Glutamatergic neuron (in vitro differentiated cells): ENCODE measurements at places on chromosomes 16 and 17. TPM values are rescaled to one million over a fixed set of nuclear protein-coding genes. Genes with fewer than 3 reads are reported as not detected.

DNA sequence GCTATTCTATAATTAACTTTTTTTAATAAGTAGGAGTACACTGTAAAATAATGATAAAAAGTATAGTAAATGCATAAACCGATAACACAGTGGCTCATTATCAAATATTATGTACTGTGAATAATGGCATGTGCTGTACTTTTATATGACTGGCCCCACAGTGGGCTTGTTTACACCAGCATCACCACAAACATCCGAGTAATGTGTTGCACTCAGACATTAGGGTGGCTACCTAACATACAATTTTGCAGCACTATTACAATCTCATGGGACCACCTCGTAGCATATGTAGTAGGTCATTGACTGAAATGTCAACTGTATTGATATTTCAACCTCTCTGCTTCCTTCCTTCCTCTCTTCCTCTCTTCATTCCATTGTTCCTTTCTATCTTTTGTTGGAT lies 51.7 kb downstream of the TBX4 start:
- H3K4me3 ChIP-seq = no peak overlapping the region
- H3K27ac ChIP-seq = no peak overlapping the region
- DNase-seq = no peak
- H3K4me1 ChIP-seq = peaks cover 3% of the 10 kb centered on the region
- H3K27me3 ChIP-seq = no peaks in the 10 kb centered on the region

GRCh38 chr16:74862743-74863244 lies 88.2 kb upstream of the FA2H start:
- no peak overlapping the region for H3K27ac ChIP-seq
- peaks cover 5% of the 10 kb centered on the region for H3K36me3 ChIP-seq
- no peak for DNase-seq

The OR2C1 gene
- total RNA-seq = not detected

The TBC1D3K gene
- not detected for total RNA-seq

DNA sequence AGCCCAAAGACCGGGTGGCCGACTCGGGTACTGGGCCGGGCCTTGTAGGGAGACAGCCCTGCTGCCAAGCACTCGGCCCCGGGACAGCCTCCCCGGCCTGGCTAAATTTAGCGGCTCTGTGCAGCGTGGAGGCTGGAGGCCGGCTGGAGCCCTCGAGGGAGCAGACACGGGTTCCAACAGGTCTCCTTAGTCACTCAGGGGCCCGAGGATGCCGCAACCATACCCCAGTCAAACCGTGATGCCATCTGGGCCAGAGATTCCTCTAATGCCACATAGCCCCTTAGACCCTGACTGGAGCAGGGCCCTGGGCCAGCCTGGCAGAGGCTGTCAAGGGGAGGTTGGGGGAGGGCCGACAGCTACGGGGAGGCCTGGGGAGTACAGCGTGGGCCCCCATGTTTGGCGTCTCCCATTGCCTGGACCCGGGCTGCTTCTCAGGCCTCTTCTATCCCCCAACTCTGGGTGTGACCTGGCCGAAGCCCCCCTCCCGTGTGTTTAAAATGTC lies 2.9 kb upstream of the P2RX1 start:
- H3K27me3 ChIP-seq = peaks cover 5% of the 10 kb centered on the region
- DNase-seq = no peak
- H3K27ac ChIP-seq = no peak overlapping the region
- no peak overlapping the region for H3K4me3 ChIP-seq
- no peaks in the 10 kb centered on the region for H3K36me3 ChIP-seq

The GPR179 gene
- total RNA-seq = 0.07 TPM

DNA sequence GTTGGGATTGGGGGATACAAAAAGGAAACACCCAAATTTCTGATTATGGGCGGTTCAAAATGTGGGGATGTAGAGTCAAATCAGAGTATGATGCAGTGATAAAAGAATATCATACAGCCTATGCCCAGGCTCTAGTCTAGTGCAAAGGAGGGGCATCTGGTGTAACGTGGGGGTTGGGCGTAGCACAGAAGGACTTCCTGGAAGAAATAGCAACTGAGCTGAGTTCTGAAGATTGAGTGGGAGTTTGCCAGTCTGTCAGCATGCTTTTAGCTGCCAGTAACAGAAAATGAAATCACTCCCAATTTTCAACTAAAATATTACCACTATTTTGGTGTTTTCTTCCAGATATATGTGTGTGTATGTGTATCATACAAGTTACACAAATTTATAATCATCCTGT lies 196.9 kb downstream of the SPECC1 start:
- peaks cover 3% of the 10 kb centered on the region for H3K4me1 ChIP-seq
- no peak overlapping the region for H3K27ac ChIP-seq
- no peak for DNase-seq
- no peaks in the 10 kb centered on the region for H3K36me3 ChIP-seq

DNA sequence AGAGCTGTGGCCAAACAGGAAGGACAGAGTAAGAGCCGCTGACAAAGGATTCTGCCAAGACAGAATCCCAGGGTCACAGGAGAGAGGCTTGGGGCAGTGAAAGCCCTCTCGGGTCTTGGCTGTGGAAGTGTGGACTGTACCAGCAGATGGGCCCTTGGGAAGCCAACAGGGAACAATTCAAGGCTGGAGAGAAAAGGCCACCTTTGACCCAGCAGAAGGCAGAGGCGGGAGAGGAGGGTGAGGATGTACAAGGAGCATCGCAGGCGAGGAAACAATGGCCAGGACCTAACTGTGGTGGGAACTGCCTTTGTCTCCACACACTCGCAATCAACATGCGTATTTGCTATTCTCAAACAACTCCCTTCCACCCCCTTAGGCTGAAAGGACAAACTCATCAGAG lies 15.7 kb downstream of the CARHSP1 start:
- no peak overlapping the region for H3K4me3 ChIP-seq
- peak overlapping the region; percentile 36 for H3K27ac ChIP-seq
- peaks cover 7% of the 10 kb centered on the region for H3K27me3 ChIP-seq
- H3K4me1 ChIP-seq = peaks cover 37% of the 10 kb centered on the region
- H3K36me3 ChIP-seq = no peaks in the 10 kb centered on the region

DNA sequence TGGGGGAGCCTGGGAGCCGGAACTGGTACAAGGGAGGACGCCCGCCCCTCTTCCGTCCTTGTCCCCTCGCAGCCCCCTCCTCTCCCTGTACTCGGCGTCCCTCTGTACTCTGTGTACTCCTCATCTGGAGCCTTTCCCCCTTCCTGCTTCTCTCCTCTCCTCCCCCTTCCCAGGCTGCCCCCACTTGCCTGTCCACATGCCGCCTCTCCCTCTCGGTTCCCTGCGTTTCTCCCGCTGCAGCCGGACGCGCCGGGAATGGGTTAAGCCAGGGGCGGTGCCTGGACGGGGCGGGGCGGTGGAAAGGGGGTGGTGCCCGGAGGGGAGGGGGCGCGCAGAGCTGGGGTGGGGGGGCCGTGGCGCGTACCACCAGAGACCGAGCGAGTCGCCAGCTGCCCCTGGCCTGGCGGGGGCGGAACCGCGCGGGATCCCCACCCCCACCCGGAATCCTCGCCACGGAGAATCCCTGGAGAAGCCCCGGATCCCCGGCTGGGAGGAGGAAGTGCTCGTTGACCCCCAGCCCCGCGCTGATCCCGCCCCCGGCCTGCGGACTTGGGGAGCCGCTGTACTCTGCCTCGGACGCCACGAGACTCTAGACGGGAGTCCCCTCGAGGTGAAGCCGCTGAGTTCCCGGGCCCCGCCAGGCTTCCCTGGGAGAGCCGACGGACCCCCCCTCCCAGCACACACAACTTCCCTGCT lies 22.6 kb downstream of the GJD3 start:
- peaks cover 19% of the 10 kb centered on the region for H3K27me3 ChIP-seq
- peak; percentile 81 for DNase-seq
- H3K27ac ChIP-seq = no peak overlapping the region
- H3K36me3 ChIP-seq = peaks cover 5% of the 10 kb centered on the region
- peak overlapping the region; percentile 96 for H3K4me3 ChIP-seq

DNA sequence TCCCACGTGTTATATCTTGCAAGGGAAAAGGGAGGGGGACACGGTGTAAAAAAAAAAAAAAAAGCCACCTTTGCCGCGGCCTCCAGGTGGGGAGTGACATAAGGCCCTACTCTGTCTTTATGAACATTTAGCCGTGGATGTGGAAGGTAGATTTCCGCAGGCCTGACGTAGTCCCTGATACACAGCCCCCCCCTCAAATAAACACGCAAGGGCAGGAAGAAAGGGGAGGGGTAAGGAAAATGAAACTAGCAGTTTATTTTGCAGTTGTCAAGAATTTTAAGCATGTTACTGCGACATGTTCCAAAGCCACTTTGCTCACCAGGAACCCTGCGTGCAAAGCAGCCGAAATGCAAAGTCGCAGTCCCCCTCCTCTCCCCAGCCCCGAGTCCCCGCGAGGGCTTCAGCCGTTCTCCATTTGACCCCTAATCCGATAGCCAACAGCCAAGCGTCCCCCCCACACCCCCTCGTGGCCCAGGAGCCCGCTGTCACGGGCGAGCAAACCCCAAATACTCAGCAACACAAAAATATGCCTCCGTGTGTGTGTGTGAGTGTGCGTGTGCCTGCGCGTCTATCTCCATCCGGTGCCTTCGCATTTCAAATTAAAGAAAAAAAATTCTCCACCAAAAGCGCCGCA lies 1.2 kb downstream of the CBX4 start:
- H3K27ac ChIP-seq = peak overlapping the region; percentile 76
- peaks cover 9% of the 10 kb centered on the region for H3K4me1 ChIP-seq
- H3K27me3 ChIP-seq = peaks cover 18% of the 10 kb centered on the region
- no peaks in the 10 kb centered on the region for H3K36me3 ChIP-seq
- DNase-seq = no peak

The SLC5A10 gene
- not detected for total RNA-seq

GRCh38 chr16:67180166-67180565 lies 3.6 kb downstream of the MATCAP1 start:
- peaks cover 11% of the 10 kb centered on the region for H3K4me1 ChIP-seq
- H3K36me3 ChIP-seq = peaks cover 5% of the 10 kb centered on the region
- H3K27me3 ChIP-seq = peaks cover 14% of the 10 kb centered on the region
- DNase-seq = no peak

GRCh38 chr17:34413443-34414119 lies 50.5 kb upstream of the CCL1 start:
- DNase-seq = no peak
- peak overlapping the region; percentile 4 for H3K27ac ChIP-seq
- peaks cover 9% of the 10 kb centered on the region for H3K4me1 ChIP-seq
- H3K36me3 ChIP-seq = no peaks in the 10 kb centered on the region
- no peak overlapping the region for H3K4me3 ChIP-seq

GRCh38 chr16:30186782-30187555 lies 3.6 kb downstream of the CORO1A start:
- H3K4me1 ChIP-seq = no peaks in the 10 kb centered on the region
- no peak overlapping the region for H3K27ac ChIP-seq
- DNase-seq = peak; percentile 81
- no peak overlapping the region for H3K4me3 ChIP-seq

DNA sequence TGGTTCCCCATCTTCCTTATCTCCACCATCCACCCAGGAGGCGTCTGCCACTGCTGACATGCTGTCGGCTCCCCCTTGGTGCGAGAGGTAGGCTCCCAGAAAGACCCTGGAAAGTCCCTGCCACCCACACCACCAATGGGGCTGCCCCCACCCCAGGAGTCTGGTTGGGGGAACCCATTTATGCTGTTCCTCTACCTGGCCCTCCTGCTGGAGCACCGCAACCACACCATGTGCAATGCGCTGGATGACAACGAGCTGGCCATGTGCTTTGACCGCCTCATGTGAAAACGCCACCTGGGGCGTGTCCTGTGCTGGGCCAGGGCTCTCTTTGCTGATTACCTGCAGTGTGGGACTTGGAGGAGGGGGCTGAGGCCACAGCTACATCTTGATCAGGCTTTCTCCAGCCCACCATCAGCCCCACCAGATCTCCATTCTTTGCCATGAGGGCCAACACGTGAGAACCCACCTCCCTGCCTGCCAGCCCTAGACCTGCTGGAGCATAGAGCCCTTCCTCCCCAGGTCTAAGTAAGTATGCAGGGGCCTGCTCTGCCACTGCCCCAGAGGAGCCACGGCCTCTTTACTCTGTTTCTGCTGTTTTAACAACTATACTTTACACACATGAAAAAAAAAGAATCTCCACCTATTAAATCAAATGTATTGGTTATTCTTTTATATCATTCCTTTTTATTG lies 7.9 kb upstream of the ALDH3A1 start:
- no peak for DNase-seq
- no peaks in the 10 kb centered on the region for H3K4me1 ChIP-seq
- H3K4me3 ChIP-seq = no peak overlapping the region
- peaks cover 3% of the 10 kb centered on the region for H3K36me3 ChIP-seq
- peaks cover 16% of the 10 kb centered on the region for H3K27me3 ChIP-seq

The FBXO39 gene
- total RNA-seq = not detected

The KRTAP4-5 gene
- not detected for total RNA-seq

DNA sequence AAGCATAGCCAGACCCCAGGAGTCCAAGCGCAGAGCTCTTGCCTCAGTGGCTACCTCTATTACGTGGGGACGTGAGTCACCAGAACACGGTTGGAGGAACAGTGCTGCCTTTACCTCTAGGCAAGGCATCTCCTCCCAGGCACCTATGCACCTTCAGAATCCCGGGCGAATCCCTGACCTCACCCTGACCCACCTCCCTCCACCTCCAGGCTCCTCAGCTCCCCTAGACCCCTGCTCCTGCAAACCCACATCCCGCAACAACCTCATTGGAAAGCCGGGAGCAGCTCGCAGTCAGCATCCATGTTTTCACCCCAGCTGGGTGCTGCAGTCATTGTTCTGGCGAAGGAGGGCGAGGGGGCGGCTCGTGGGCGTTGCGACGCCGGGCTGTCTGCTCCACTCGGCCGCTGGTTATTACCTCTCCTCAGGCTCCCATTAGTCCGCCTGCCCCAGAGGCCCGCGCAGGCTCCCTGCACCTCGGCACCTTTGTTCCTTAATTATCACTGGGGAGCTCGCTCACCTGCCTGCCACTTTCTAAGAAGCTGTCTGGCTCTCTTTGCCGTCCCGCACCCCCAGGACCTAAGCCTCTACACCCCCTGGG lies 24.6 kb upstream of the DLX4 start:
- H3K36me3 ChIP-seq = peaks cover 4% of the 10 kb centered on the region
- H3K4me1 ChIP-seq = no peaks in the 10 kb centered on the region
- peaks cover 5% of the 10 kb centered on the region for H3K27me3 ChIP-seq
- no peak overlapping the region for H3K27ac ChIP-seq
- no peak for DNase-seq

The PRAC2 gene
- not detected for total RNA-seq

DNA sequence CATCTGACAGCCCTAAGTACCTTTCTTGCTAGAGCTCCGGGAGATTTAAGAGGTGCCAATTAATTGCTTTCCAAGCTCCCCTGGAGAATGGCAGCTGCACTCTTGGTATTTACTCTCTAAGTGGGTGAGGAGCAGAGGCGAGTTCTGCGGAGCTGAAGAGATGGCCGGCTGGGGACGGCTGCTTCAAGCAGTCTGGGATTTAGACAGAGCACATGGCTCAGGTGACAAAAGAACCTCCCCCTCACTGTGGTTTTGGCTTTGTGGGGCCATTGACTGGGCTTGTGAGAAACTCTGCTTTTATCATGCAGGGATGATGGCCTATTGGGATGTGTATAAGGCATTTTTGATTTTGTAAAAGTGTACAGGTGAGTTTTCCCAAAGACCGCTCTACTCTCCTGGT lies 239.3 kb upstream of the EEF2KMT start:
- peaks cover 4% of the 10 kb centered on the region for H3K27me3 ChIP-seq
- DNase-seq = no peak

GRCh38 chr16:85114909-85115567 lies 2.8 kb upstream of the CIBAR2 start:
- DNase-seq = peak; percentile 97
- H3K4me3 ChIP-seq = no peak overlapping the region
- H3K27me3 ChIP-seq = peaks cover 3% of the 10 kb centered on the region
- no peaks in the 10 kb centered on the region for H3K36me3 ChIP-seq

The TERB1 gene
- 0.39 TPM for total RNA-seq

The DRC3 gene
- total RNA-seq = 0.29 TPM

- no peak overlapping the region for H3K4me3 ChIP-seq
- no peak overlapping the region for H3K27ac ChIP-seq
- no peaks in the 10 kb centered on the region for H3K36me3 ChIP-seq
- no peak for DNase-seq
These were observed 335.3 kb upstream of the TBX2 start for GRCh38 chr17:61064087-61064951.
